Mesendoderm (in vitro differentiated cells): ENCODE measurements at places on chromosomes 4 and X.
A peak's percentile ranks its signal among the peaks of the same experiment; 100 is the strongest.

DNA sequence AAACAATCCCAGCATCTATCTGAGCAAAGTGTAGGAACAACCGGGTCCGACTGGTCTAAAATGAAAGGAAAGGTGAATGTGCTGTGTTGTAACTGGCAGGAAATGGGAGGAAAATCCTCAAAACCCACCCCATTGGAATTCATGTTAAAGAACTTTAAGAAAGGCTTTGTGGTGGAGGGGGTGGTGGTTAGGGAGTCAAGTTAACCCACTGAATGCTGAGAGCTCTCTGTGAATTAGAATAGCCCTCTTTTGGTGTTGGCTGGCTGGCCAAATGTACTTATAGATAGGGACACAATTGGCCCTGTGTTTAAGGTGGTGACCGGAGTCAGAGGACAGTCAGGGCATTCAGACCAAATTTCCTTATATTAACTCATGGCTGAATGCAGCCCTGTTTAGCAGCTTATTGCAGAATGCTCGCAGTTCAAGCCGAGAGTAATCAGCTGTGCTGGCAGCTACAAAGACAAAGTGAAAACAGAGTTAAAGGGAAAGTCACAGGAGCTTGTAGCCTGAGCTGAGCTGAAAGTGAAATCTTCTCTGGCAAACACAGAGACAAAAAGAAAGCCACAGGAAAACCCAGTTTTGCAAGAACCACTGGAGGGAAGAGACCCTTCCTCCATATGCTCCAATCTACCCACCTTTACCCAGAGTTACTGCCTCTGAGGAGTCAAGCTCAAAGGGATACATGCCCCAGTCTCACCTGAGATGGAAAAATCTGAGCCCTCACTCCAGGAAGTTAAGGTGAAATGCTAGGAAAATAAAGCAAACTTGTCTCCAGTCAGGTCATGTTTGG, 38.5 kb upstream of the UGT2B7 start:
- H3K36me3 ChIP-seq = no peaks in the 10 kb centered on the region
- H3K4me3 ChIP-seq = no peak overlapping the region
- H3K4me1 ChIP-seq = no peaks in the 10 kb centered on the region
- peak; percentile 67 for DNase-seq

- H3K4me1 ChIP-seq = no peaks in the 10 kb centered on the region
- no peak overlapping the region for H3K27ac ChIP-seq
- no peak overlapping the region for H3K4me3 ChIP-seq
- H3K36me3 ChIP-seq = no peaks in the 10 kb centered on the region
- H3K27me3 ChIP-seq = no peaks in the 10 kb centered on the region
- DNase-seq = no peak
These were observed 6.2 kb upstream of the NELFA start for GRCh38 chr4:2015008-2015407.

- H3K27me3 ChIP-seq = no peaks in the 10 kb centered on the region
- H3K27ac ChIP-seq = no peak overlapping the region
- H3K36me3 ChIP-seq = no peaks in the 10 kb centered on the region
- H3K4me1 ChIP-seq = no peaks in the 10 kb centered on the region
These were observed 1184.4 kb downstream of the RPA4 start for GRCh38 chrX:98068024-98068580.

- peak overlapping the region; percentile 80 for H3K27ac ChIP-seq
- H3K36me3 ChIP-seq = no peaks in the 10 kb centered on the region
- H3K4me3 ChIP-seq = no peak overlapping the region
- H3K4me1 ChIP-seq = peaks cover 9% of the 10 kb centered on the region
- H3K27me3 ChIP-seq = no peaks in the 10 kb centered on the region
These were observed 100.0 kb upstream of the STX18 start for GRCh38 chr4:4641661-4642495.

GRCh38 chr4:56052966-56053365, 104.2 kb downstream of the CEP135 start:
- H3K27me3 ChIP-seq = no peaks in the 10 kb centered on the region
- H3K4me3 ChIP-seq = no peak overlapping the region
- H3K27ac ChIP-seq = no peak overlapping the region
- DNase-seq = no peak
- H3K4me1 ChIP-seq = peaks cover 7% of the 10 kb centered on the region

DNA sequence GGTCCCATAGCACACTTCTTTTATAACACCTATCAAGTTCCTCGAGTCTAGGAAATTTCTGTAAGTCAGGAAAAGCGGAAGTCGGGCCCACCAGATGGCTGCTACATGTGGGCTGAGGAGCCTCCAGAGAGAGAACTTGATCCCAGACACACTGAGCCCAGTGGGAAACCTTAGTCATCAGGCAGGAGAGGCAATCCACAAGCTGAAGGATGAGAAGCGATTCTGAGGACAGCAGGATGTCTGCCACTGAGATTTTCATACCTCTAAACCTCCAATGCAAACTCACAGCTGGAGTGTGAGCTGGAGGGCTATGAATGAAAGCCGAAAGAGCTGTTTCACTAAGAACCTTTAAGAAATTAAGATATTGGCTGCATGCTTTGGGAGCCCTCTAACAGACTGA, 52.6 kb upstream of the PDHA1 start:
- no peak overlapping the region for H3K4me3 ChIP-seq
- H3K36me3 ChIP-seq = no peaks in the 10 kb centered on the region
- H3K27me3 ChIP-seq = no peaks in the 10 kb centered on the region
- H3K4me1 ChIP-seq = no peaks in the 10 kb centered on the region
- peak overlapping the region; percentile 98 for H3K27ac ChIP-seq

- no peaks in the 10 kb centered on the region for H3K27me3 ChIP-seq
- H3K4me3 ChIP-seq = no peak overlapping the region
- H3K36me3 ChIP-seq = no peaks in the 10 kb centered on the region
- H3K27ac ChIP-seq = no peak overlapping the region
- H3K4me1 ChIP-seq = no peaks in the 10 kb centered on the region
These were observed 128.1 kb upstream of the STK26 start for GRCh38 chrX:131894995-131895394.

GRCh38 chr4:75251547-75251946, 262.7 kb downstream of the RCHY1 start:
- no peaks in the 10 kb centered on the region for H3K4me1 ChIP-seq
- H3K27me3 ChIP-seq = no peaks in the 10 kb centered on the region

GRCh38 chr4:157075811-157076577, at the start of gene GLRB:
Gene GLRB, plus strand, starts transcription at chr4:157076150. Its CDS starts 1,875 bp downstream, at chr4:157078025.
- no peaks in the 10 kb centered on the region for H3K4me1 ChIP-seq
- H3K27ac ChIP-seq = no peak within 1 kb of the TSS
- DNase-seq = peak; percentile 26

- H3K27me3 ChIP-seq = peaks cover 17% of the 10 kb centered on the region
- no peak for DNase-seq
- H3K27ac ChIP-seq = no peak overlapping the region
- peaks cover 8% of the 10 kb centered on the region for H3K4me1 ChIP-seq
These were observed 415 bp downstream of the SHISA3 start for GRCh38 chr4:42397635-42398170.

GRCh38 chr4:8225706-8226443, 26.8 kb downstream of the SH3TC1 start:
- peaks cover 13% of the 10 kb centered on the region for H3K4me1 ChIP-seq
- DNase-seq = peak; percentile 88
- peak overlapping the region; percentile 62 for H3K27ac ChIP-seq
- H3K36me3 ChIP-seq = no peaks in the 10 kb centered on the region

DNA sequence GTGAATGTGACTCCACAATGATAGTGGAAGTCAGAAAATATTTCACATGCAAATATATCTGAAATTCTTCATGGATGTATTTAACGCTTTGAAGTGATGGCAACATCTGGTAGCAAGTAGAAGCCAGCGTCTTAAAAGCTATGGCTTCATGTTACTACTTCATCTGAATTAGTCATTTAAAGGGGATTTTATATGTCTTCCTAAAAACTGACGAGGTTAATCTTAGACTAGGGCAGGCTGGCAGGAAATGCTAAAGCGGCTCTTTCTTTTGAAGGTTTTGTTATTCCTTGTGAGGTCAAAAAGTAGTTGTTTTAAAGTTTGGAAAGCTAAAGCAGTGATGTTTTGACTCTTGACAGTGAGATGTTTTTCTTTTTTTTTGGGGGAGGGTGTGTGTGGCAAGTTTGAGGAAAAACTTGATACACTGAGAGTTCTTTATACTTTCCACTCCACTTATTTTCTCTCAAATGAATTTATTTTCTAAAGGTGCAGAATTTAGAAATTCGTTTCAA, 22.6 kb downstream of the PLS3 start:
- H3K4me3 ChIP-seq = no peak overlapping the region
- no peaks in the 10 kb centered on the region for H3K27me3 ChIP-seq
- H3K27ac ChIP-seq = no peak overlapping the region
- no peak for DNase-seq

DNA sequence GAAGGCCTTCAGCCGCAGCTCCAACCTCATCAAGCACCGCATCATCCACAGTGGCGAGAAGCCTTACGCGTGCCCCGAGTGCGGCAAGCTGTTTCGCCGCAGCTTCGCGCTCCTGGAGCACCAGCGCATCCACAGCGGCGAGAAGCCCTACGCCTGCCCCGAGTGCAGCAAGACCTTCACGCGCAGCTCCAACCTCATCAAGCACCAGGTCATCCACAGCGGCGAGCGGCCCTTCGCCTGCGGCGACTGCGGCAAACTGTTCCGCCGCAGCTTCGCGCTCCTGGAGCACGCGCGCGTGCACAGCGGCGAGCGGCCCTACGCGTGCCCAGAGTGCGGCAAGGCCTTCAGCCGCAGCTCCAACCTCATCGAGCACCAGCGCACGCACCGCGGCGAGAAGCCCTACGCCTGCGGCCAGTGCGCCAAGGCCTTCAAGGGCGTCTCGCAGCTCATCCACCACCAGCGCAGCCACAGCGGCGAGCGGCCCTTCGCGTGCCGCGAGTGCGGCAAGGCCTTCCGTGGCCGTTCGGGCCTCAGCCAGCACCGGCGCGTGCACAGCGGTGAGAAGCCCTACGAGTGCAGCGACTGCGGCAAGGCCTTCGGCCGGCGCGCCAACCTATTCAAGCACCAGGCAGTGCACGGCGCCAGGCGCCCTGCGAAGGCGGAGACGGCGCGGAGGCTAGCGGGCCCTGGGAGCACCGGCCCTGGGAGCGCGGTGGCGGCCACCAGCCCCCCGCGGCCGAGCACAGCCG, 9.8 kb downstream of the ZFP92 start:
- no peak for DNase-seq
- H3K27me3 ChIP-seq = no peaks in the 10 kb centered on the region
- H3K4me3 ChIP-seq = no peak overlapping the region
- no peaks in the 10 kb centered on the region for H3K36me3 ChIP-seq
- H3K4me1 ChIP-seq = no peaks in the 10 kb centered on the region

DNA sequence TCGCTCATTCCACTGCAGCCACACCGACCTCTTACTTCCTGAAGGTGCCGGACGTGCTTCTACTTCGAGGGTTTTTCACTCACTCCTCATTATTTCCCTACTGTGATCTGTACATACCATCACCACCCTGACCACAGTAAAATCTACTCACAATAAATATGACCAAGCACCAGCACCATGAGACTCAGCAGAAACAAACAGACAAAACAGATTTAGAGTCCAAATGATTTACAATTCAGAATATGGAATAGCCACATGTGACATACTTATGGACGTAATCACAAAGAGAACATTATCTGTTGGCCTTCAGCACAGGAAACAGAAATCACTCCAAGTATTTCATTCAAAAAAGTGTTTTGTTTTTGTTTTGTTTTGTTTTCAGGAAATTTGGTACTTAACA, 16.1 kb upstream of the KLB start:
- H3K4me3 ChIP-seq = no peak overlapping the region
- H3K4me1 ChIP-seq = no peaks in the 10 kb centered on the region
- H3K36me3 ChIP-seq = no peaks in the 10 kb centered on the region
- H3K27ac ChIP-seq = no peak overlapping the region
- H3K27me3 ChIP-seq = no peaks in the 10 kb centered on the region

GRCh38 chr4:155582971-155583437, 83.6 kb upstream of the GUCY1A1 start:
- no peak overlapping the region for H3K27ac ChIP-seq
- peak; percentile 44 for DNase-seq
- H3K4me3 ChIP-seq = no peak overlapping the region

GRCh38 chr4:151575646-151576045, 166.7 kb downstream of the FHIP1A start:
- H3K27ac ChIP-seq = no peak overlapping the region
- no peaks in the 10 kb centered on the region for H3K4me1 ChIP-seq
- no peaks in the 10 kb centered on the region for H3K36me3 ChIP-seq
- DNase-seq = no peak
- no peak overlapping the region for H3K4me3 ChIP-seq
- H3K27me3 ChIP-seq = no peaks in the 10 kb centered on the region

- no peaks in the 10 kb centered on the region for H3K36me3 ChIP-seq
- no peak for DNase-seq
- no peaks in the 10 kb centered on the region for H3K4me1 ChIP-seq
- no peak overlapping the region for H3K4me3 ChIP-seq
- no peak overlapping the region for H3K27ac ChIP-seq
These were observed 417.1 kb upstream of the GALNT7 start for GRCh38 chr4:172751550-172751949.

GRCh38 chrX:83336454-83336853, 171.6 kb upstream of the POU3F4 start:
- no peaks in the 10 kb centered on the region for H3K4me1 ChIP-seq
- no peak for DNase-seq
- no peaks in the 10 kb centered on the region for H3K36me3 ChIP-seq
- no peak overlapping the region for H3K27ac ChIP-seq
- H3K27me3 ChIP-seq = no peaks in the 10 kb centered on the region

GRCh38 chr4:98285676-98286075, 24.5 kb downstream of the RAP1GDS1 start:
- no peak overlapping the region for H3K27ac ChIP-seq
- no peak overlapping the region for H3K4me3 ChIP-seq
- no peaks in the 10 kb centered on the region for H3K27me3 ChIP-seq
- no peak for DNase-seq

DNA sequence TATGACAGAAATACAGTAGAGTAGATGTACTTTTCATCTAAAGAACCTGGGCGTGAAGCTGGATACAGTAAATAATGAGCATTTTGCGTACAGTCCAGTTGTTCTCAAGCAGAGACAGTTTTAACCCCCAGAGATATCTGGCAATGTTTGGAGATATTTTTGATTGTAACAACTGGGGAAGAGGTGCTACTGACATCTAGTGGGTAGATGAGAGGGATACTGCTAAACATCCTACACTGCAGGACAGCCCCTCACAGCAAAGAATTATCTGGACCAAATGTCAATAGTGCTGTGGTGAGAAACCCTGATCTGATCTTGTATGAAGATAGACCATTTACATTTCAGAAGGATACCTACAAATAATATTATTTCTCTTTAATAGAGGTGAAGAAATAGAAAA, 200.2 kb upstream of the FAM47A start:
- DNase-seq = peak; percentile 19
- H3K27ac ChIP-seq = no peak overlapping the region
- H3K4me3 ChIP-seq = no peak overlapping the region
- H3K4me1 ChIP-seq = no peaks in the 10 kb centered on the region

- peak overlapping the region; percentile 49 for H3K4me3 ChIP-seq
- H3K27ac ChIP-seq = no peak overlapping the region
- H3K4me1 ChIP-seq = no peaks in the 10 kb centered on the region
These were observed 581 bp upstream of the FAM114A1 start for GRCh38 chr4:38866973-38867477.

GRCh38 chr4:52172166-52172565, 121.1 kb downstream of the SPATA18 start:
- H3K4me1 ChIP-seq = no peaks in the 10 kb centered on the region
- H3K4me3 ChIP-seq = no peak overlapping the region
- H3K36me3 ChIP-seq = no peaks in the 10 kb centered on the region
- DNase-seq = peak; percentile 9
